Fibroblast of mammary gland (primary cell): ENCODE measurements at places on chromosomes 5 and 9.

- no peak for DNase-seq
Observed at GRCh38 chr9:115192280-115192679, 74.3 kb upstream of the TNC start.

GRCh38 chr5:172005708-172006320 is 624 bp downstream of the FBXW11 start:
- DNase-seq = no peak

- no peak for DNase-seq
Observed at GRCh38 chr9:135965124-135965756, 4.1 kb upstream of the UBAC1 start.

DNA sequence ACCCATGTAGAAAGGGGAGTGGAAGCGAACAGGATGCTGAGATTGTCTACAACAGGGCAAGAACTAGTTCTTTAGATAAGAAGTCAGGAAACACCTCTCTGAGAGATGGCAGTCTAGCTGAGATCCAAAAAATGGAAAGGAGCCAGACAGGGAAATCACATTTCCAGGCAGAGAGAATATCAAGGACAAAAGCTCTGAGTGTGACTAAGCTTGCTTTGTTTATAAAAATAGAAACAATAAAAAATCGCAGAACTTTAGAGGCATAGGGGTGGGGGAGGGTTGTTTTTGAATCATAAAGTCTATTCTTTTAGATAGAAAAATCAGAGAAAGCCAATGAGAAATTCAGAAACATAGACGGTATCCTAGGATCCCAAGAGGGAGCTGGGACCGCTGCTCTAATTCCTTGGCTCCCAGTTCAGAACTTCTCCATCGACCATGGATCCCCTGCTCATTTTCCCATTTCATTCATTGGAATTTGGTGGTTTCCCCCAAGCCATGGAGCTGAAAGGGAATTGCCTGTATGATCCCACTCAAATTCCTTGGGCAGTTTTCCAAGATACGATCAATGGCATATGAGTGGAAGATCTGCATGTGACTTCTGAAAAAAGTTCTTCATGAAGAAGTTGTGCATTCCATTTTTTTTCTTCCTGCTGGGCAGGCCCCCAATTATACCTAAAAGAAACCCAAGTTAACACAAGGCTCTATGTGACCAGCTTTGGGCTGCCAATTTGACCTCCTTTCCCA is 182.0 kb downstream of the GRIA1 start:
- DNase-seq = peak; percentile 30

DNA sequence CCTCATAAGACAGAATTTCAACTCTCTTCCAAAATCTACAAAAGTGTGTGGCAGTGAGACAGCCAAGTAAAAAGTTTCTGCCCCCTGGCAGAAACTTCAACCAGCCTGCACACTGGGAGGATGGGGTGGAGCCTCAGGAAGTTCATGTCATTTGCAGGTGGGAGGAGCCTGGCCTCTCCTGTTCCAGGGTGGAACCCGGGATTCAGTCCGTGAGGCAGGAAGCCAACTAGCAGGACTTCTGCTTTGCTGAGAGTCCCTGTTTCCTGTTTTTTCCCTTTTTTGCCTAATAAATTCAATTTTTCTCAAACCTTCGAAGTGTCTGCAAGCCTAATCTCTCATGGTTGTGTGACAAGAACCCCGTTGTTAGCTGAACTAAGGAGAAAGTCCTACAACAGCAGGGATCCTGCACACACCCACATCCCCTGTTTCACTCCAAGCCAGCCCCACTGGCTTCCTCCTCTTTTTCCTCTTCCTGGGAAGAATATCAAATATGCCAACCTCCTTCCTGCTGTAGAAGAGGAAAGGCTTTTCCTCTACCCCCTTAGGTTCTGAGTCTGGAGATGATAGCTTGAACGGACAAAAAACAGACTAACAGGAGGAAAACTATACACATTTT is 69.3 kb downstream of the ALDH7A1 start:
- peak; percentile 53 for DNase-seq

- peak; percentile 71 for DNase-seq
Observed at GRCh38 chr9:127311239-127311741, 46.7 kb downstream of the GARNL3 start.

DNA sequence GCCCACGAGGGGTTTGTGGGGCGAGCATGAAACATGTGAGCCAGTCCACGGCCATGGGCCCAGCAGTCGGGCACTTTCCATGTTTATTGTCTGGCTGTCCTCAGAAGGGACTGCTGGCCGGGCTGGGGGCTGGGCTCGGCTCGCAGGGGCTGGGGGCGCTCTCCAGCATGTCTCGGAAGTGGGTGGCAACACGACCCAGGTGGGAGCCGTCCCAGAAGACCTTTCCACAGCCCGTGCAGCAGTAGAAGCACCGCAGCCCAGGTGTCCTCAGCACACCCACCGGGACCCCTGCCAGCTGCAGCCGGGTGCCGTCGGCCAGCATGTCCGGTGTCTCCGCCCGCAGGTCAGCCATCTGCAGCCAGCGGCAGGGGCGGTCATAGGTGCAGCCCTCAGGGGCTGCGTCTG is 4.8 kb upstream of the NRARP start:
- no peak for DNase-seq

GRCh38 chr5:14588758-14589543 is 7.4 kb downstream of the OTULINL start:
- DNase-seq = no peak

GRCh38 chr5:36505021-36505420 is 101.4 kb upstream of the SLC1A3 start:
- no peak for DNase-seq

- DNase-seq = no peak
Observed at GRCh38 chr9:17436854-17437253, 142.0 kb upstream of the SH3GL2 start.

DNA sequence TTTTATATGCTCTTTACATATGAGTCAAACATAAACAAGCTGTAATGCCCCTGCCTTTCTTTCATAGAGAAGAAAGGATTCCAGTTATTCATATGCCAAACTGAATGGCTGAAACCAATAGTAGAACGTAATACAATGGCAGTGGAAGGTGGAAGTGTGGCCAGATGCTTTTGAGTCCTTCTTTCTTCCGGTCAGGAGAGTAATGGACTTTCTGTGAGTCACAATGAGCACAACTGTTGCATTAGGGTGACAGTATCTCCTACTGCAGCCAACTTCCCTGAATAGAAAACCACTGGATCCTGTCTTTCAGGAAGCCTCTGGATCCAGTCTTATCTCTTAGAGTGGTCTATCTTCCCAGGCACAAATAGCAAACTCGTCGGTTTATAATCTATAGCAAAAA is 855.2 kb downstream of the MAT2B start:
- DNase-seq = peak; percentile 31

DNA sequence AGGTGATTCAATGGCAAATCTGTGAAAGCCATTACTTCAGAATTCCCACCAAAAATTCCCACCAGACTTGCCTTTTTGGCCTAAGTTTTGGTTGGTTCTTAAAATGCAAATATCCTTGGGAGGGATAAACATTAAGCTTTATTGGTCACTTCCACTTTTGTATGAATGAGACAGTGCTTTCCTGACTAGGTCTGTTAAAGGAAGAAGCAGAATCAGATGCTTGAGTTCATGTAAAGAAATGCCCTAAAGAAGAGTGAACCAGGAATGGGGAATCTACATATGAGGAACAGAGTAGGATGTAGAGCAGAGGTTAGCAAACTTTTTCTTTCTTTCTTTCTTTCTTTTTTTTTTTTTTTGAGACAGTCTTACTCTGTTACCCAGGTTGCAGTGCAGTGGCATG is 129.3 kb downstream of the GCNT1 start:
- DNase-seq = no peak

GRCh38 chr5:61754792-61755191 is 422.7 kb downstream of the ZSWIM6 start:
- DNase-seq = no peak

GRCh38 chr5:135651156-135651555 is 72.4 kb upstream of the CXCL14 start:
- peak; percentile 29 for DNase-seq

DNA sequence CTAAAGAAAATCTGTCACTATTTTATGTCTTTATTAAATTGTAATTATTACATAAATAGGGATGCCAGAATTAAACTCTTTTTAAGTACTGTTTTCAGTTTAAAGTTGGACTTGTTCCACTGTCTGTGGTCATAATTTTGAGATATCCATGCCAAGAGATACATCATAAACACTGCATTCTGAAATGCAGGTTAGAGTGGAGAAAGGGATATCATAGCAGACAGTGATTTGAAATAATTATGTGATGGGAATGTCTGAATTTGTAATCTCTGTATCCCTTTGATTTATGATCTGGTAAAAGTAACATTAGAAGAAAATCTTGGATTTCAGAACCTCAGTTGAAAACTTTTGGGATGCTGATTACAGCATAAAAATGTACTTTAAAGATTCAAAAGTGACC is 222.1 kb downstream of the GOLPH3 start:
- DNase-seq = no peak

- peak; percentile 75 for DNase-seq
Observed at GRCh38 chr9:8924562-8924961, 1125.0 kb upstream of the DMAC1 start.

DNA sequence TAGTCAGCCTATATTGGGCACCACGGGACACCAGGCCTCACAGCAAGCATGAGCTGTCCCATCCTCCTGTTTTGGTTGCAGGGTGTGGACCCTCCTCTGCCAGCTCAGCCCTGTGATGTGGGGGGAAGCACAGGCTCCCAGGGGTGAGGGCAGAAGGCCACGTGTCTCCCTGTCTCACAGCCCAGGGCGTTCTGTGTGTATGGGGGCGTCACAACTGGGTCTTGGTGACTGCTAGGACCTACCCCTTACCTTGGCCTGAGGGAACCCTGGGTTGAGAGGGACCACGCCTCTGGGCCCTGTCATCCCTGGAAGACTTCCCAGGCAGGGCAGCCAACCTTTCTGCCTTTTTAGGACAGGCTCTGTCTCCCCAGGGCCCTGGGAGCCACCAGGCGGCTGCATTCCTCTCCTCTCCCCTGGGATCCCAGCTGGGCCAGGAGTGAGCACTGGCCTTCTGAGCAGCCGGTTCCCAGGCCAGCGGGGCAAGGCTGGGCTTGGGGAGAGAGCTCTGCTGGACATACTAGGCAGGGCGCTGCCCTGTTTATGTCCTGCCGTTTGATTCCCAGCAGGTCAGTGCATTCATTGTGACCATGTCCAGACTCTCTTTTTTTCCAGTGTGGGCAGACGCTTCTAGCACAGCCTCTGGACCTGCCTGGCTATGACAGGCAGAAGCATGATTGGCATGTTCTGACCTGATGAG is 97.4 kb downstream of the DAB2IP start:
- DNase-seq = no peak

DNA sequence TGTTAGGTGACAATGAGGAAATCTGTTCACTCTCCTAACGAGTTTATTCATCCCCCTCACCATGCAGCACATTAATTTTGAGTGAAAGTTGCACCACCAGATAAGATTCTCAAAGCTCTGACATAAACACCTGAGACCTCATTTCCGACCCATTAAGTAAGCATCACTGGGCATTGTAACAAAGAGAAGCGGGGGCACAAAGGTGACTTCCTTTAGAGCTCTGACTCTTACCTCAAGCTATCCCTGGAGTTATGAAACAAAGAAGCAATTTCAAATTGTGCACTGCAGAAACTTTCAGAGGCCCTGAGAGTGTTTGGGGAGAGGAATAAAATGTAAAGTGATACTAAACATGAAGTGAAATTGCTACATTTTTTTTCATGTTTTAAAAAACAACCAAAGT is 29.5 kb downstream of the C5orf15 start:
- DNase-seq = no peak

- DNase-seq = peak; percentile 46
Observed at GRCh38 chr5:64653766-64654560, 36.3 kb upstream of the SHISAL2B start.

GRCh38 chr9:6576987-6577386 is 68.5 kb downstream of the GLDC start:
- DNase-seq = no peak

DNA sequence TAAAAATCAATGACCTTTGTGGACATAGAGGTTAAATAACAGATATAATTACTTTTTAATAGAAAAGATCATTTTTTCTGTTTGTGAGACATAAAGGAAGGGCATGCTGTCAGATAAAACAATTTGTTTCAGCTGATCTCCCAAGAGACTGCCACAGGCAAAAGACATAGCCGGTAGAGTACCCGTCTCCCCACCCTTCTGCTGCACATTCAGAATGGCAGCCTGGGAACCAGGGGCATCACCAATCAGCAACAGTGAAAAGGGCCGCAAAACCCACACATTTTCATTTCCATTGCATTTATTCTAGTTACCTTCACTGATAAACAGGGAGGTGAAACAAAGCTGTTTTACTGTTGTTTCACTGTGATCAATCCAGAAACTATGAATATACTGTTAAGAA is 357.7 kb downstream of the ARRDC3 start:
- no peak for DNase-seq

- no peak for DNase-seq
Observed at GRCh38 chr5:54579591-54580295, 62.2 kb downstream of the SNX18 start.

DNA sequence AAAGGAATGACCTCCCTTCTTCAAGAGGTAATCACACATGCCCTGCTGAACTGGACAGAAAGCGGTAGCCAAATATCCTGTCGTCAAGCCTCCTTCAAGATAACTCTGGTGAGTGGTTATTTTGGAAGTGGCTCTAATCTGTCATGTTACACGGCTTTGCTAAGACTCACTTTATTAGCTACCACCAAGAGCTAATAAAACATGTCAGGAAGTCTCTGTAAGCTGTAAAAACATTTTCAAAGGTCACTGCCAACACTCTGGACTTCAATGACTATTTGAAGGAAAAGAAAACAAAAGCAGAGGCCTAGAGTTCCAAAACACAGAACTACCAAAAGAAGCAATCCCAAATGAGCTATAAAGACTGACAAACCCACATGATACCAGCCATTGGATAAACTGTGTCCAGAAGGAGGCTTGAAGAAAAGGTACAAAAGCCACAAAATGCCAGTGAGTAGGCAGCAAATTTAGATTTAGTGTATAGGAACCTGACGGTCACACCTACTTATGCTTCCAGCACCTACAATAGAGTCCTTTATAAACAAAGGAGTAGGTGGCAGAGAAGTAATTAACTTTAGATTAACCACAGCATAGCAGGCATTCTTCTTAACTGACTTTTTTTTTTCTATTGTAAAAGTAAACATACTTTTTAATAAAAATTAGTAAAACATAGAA is 97.3 kb upstream of the EQTN start:
- DNase-seq = no peak
